ENCODE measurements at places on chromosomes 16 and 17.

DNA sequence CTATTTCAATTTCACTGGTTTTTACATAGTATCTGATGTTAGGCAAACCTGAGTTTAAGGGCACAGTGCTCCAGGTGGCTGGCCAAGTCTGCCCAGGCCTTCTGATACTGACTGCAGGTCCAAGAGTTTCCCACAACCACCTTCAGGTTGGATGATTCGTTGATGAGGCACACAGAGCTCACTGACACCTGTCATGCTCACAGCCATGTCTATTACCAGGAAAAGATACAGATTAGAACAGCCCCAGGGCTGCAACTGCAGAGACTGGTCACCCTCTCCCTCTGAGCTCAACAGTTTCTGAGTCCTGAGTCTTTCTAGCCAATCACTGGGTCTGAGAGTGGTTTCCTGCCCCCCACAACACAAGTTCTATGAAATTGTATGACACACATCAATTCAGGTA is 37.2 kb downstream of the MEAK7 start:
- no peak for DNase-seq

GRCh38 chr17:36008998-36009665 is 7.8 kb upstream of the CCL15 start:
- peak; percentile 47 for DNase-seq

- no peak for DNase-seq
Observed at GRCh38 chr17:17853811-17854447, 17.1 kb upstream of the SREBF1 start.

- DNase-seq = no peak
Observed at GRCh38 chr16:84085773-84086172, 31.0 kb downstream of the MBTPS1 start.

DNA sequence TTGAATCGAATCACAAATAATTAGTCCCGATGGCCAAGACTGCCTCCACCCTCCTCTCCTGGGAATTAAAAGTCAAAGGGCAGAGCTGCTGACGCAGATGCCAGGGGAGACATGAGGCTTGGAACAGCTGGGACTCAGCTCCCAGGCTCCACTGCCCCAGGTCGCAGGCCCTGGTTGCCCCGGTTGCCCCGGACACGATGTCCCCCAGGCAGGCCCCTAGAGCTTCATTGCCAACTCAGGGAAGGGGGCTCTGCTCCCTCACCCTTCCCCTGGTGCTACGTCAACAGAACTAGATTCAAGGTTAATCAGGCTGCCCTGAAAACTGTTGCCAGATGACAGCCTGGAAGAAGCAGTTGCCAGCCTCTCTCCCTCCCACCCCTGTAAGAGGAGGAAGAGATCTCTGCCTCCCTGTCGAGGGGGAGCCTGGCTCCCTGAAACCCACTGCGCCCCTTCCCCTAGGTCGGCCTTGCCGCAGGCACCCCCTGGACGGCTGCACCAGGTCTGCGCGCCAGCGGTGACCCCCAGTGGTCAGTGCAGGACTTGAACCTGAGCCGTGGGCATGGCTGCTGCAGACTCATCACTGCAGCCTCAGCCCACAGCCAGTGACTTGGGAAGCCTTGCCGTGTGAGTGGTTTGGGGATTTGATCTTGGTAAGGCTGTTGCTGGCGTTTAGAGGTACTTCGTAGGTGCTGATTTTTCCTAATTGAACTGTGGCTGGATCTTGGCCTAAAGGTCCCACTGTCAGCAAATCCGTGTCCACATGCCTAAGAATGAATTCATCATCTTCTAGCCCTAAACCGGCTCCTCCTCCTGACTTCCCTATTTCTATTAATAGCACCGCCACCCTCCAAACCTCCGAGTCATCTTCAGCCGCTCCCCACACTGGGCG is 84.1 kb upstream of the TOB1 start:
- peak; percentile 95 for DNase-seq

DNA sequence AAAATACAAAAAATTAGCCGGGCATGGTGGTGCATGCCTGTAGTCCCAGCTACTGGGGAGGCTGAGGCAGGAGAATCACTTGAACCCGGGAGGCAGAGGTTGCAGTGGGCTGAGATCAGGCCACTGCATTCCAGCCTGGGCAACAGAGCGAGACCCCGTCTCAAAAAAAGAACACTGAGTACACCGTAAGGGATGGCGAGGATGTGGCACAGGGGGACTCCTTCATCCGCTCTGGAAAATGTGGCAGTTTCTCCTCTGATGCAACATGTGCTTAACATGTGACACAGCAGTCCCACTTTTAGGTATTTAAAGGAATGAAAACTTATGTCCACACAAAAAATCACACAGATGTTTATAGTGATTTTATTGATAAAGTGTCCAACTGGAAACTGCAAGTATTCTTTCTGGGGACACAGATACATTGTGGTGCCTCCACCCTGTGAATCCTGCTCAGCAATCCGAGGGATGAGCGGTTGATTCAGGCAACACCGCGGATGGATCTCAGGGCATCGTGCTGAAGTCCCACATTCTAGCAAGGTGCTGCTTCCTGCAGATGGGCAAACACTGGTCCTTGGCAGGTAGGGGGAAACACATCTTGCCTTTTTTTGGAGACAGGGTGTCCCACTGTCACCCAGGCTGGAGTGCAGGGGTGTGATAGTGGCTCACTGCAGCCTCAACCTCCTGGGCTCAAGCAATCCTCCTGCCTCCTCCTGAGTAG is 3.5 kb upstream of the C16orf95 start:
- no peak for DNase-seq

GRCh38 chr17:73090396-73091202 is 1.9 kb downstream of the SLC39A11 start:
- DNase-seq = no peak

GRCh38 chr16:54931120-54932014 is 702 bp downstream of the IRX5 start:
- DNase-seq = peak; percentile 45

GRCh38 chr16:15752717-15753488 is 102.9 kb downstream of the NDE1 start:
- DNase-seq = no peak

- DNase-seq = peak; percentile 68
Observed at GRCh38 chr17:76383546-76384221, 725 bp upstream of the SPHK1 start.
